ENCODE measurements at places on chromosomes 3 and 15. TPM values are rescaled to one million over a fixed set of nuclear protein-coding genes. Genes with fewer than 3 reads are reported as not detected.
A peak's percentile ranks its signal among the peaks of the same experiment; 100 is the strongest.

DNA sequence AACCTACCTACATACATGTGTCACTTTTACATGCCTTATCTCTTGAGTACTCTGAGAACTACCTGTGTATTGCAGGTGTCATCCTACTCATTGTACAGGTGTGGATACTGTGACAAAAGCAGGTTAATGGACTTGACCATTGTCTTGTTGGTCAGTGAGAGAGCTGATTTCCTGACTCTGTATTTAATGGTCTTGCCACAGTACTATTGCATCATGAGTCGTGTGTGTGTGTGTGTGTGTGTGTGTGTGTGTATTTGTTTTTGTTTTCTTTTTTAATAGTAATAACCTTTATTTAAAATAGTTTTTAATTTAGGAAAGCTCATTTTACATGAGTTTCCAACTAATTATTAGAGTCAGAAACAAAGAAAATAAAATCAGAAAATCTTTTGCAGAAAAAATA, 7.7 kb downstream of the SELENOT start:
- no peak overlapping the region for H3K27ac ChIP-seq
- no peak overlapping the region for H3K4me3 ChIP-seq
- no peak for DNase-seq
- H3K4me1 ChIP-seq, result peaks cover 8% of the 10 kb centered on the region

GRCh38 chr3:105233010-105233409, 133.7 kb upstream of the ALCAM start:
- H3K36me3 ChIP-seq, result no peaks in the 10 kb centered on the region
- H3K4me1 ChIP-seq, result no peaks in the 10 kb centered on the region
- no peak overlapping the region for H3K27ac ChIP-seq

DNA sequence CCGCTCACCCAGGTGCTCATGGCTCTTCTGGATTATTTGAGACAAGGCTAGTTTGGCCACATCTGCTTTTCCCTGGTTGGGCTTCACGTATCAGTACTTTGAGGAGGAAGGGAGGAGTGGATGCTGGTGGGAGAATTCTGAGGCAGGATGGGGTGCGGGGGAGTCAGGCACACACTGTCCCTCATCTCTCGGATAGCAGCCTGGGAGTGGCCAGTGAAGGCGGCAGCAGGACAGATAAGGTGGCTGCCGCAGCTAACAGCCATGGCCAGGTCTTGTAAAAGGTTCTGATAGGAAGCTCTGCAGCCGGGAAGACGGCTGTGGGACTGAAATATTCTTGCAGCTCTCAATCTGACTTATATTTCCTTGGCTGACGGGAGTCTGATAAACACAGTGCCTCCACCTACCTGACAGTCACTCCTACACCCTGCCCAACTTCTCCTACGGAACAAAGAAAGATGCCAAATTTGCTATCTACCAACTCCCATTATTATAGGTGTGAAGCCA, 87.3 kb downstream of the MESD start:
- H3K4me1 ChIP-seq, result no peaks in the 10 kb centered on the region
- H3K4me3 ChIP-seq, result no peak overlapping the region
- DNase-seq, result peak; percentile 86
- H3K36me3 ChIP-seq, result no peaks in the 10 kb centered on the region
- H3K27ac ChIP-seq, result no peak overlapping the region
- H3K27me3 ChIP-seq, result no peaks in the 10 kb centered on the region

GRCh38 chr3:194306771-194307640, 44.1 kb downstream of the CPN2 start:
- DNase-seq, result no peak
- H3K27me3 ChIP-seq, result no peaks in the 10 kb centered on the region
- peaks cover 3% of the 10 kb centered on the region for H3K4me1 ChIP-seq
- no peak overlapping the region for H3K4me3 ChIP-seq

DNA sequence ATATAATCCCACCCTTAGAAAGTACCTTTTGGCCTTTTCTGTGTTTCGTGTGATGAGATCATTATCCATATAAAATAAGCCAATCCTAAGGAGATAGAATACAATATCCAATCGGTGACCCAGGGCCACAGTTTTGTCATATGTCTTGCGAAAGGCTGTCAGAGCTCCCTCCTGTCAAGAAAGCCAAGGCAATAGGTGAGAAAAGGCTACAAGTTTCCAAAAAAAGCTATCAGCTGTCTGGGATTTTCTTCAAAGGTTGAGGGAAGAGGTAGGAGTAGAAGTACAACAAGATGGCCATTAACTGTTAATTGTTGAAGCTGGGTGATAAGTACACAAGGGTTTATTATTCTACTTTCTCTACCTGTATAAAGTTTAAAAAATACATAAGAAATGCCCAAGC, 4.0 kb downstream of the PSMD6 start:
- DNase-seq, result no peak
- H3K36me3 ChIP-seq, result peaks cover 53% of the 10 kb centered on the region
- no peak overlapping the region for H3K4me3 ChIP-seq
- peaks cover 7% of the 10 kb centered on the region for H3K4me1 ChIP-seq

Gene THRB
- total RNA-seq, result 17.2 TPM

DNA sequence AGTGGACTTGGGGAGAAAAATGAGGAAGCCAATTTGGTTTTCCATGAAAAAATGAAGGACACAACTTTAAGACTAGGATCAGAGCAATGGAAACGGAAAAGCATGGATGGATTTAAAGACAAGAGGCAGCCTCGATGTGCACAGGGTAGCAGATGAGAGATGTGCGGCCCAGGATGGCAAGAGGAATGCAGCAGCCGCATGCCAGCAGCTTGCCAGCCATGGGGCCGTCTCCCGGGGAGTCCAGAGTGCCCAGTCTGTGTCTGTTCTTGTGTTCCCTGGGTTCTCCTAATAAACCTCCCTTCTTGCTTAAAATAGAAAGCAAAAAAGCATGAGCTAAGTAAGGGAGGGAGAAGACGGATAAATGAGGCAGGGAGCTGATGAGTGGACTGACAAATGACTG, 68.0 kb upstream of the IQSEC1 start:
- H3K36me3 ChIP-seq, result no peaks in the 10 kb centered on the region
- H3K27ac ChIP-seq, result no peak overlapping the region
- no peaks in the 10 kb centered on the region for H3K27me3 ChIP-seq
- no peak overlapping the region for H3K4me3 ChIP-seq

GRCh38 chr3:59425942-59426341, 376.1 kb upstream of the CFAP20DC start:
- DNase-seq, result no peak
- no peak overlapping the region for H3K4me3 ChIP-seq
- H3K4me1 ChIP-seq, result no peaks in the 10 kb centered on the region
- no peaks in the 10 kb centered on the region for H3K36me3 ChIP-seq

- no peak overlapping the region for H3K27ac ChIP-seq
- no peak overlapping the region for H3K4me3 ChIP-seq
- no peaks in the 10 kb centered on the region for H3K27me3 ChIP-seq
- H3K4me1 ChIP-seq, result no peaks in the 10 kb centered on the region
- DNase-seq, result no peak
Observed at GRCh38 chr15:66622591-66623022, 56.8 kb upstream of the LCTL start.

GRCh38 chr3:133293397-133294110, 106.3 kb upstream of the BFSP2 start:
- H3K4me3 ChIP-seq, result no peak overlapping the region
- H3K4me1 ChIP-seq, result no peaks in the 10 kb centered on the region
- no peak for DNase-seq
- no peak overlapping the region for H3K27ac ChIP-seq
- H3K36me3 ChIP-seq, result no peaks in the 10 kb centered on the region

GRCh38 chr15:80264031-80264430, 12.0 kb upstream of the CTXND1 start:
- H3K36me3 ChIP-seq, result no peaks in the 10 kb centered on the region
- no peak overlapping the region for H3K27ac ChIP-seq
- no peaks in the 10 kb centered on the region for H3K4me1 ChIP-seq
- peak; percentile 62 for DNase-seq

Gene TOPBP1
- total RNA-seq, result 15.2 TPM

Gene CFAP100
- not detected for total RNA-seq

- no peak overlapping the region for H3K27ac ChIP-seq
- no peaks in the 10 kb centered on the region for H3K27me3 ChIP-seq
- no peak overlapping the region for H3K4me3 ChIP-seq
- H3K4me1 ChIP-seq, result no peaks in the 10 kb centered on the region
Observed at GRCh38 chr3:18077128-18077840, 334.9 kb upstream of the TBC1D5 start.

DNA sequence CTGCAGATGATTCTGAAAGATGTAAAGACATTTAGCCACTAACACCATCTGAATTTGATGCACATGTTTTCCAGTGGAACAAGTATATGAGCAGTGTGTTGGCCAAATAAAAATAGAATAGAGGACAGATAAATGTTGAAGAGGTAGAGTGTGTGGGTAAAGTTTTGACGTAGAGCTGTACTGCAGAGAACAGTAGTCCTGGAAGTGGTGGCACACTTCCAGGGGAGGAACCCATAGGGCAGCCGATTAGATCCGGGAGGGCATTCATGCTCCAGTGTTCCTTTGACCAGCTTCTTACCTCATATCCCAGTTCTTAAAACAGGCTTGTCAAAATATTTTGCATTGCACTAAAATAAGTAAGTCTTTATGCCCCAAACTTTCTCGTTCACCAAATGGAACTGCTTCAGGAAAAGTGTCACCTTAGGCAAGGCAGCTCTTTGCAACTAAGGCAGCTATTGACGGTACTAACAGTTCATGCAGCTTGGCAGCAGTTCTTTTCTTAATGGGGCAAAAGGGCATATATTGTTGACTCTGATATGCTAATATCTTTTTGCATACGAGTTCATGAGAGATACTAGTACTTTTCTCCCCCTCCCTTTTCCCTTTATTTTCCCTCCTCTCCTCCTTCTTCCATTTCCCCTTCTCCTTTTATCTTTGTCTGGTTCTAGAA, 429.3 kb upstream of the AZI2 start:
- H3K4me1 ChIP-seq, result no peaks in the 10 kb centered on the region
- no peaks in the 10 kb centered on the region for H3K27me3 ChIP-seq
- H3K36me3 ChIP-seq, result no peaks in the 10 kb centered on the region
- no peak overlapping the region for H3K27ac ChIP-seq
- no peak overlapping the region for H3K4me3 ChIP-seq

GRCh38 chr3:132615881-132616280, 18.8 kb downstream of the ACKR4 start:
- no peaks in the 10 kb centered on the region for H3K27me3 ChIP-seq
- no peak overlapping the region for H3K27ac ChIP-seq
- no peak overlapping the region for H3K4me3 ChIP-seq
- no peak for DNase-seq
- H3K36me3 ChIP-seq, result no peaks in the 10 kb centered on the region

Gene ATP13A5
- total RNA-seq, result not detected

Gene CP
- 72.1 TPM for total RNA-seq

GRCh38 chr15:100201376-100202280, 140.1 kb downstream of the ADAMTS17 start:
- no peak for DNase-seq
- peak overlapping the region; percentile 65 for H3K27ac ChIP-seq
- H3K4me1 ChIP-seq, result peaks cover 13% of the 10 kb centered on the region
- H3K4me3 ChIP-seq, result no peak overlapping the region

Gene MOBP
- 0.16 TPM for total RNA-seq

DNA sequence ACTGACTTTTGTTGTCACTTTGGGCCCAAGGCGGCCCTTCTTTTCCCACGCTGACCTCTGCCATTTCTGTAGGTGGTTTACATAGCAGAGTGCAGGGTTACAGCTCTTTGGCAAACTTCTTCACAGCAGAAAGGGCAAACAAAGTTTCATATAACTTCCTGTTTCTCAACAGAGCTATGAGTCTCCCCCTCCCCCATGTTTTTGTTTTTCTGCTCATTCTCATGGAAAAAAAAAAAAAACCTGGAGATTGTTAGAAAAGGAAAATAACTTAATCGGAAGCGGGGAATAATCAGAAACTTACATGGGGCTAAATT, 342.0 kb upstream of the NR2F2 start:
- no peaks in the 10 kb centered on the region for H3K4me1 ChIP-seq
- no peaks in the 10 kb centered on the region for H3K27me3 ChIP-seq
- peak; percentile 52 for DNase-seq
- H3K4me3 ChIP-seq, result no peak overlapping the region
- no peak overlapping the region for H3K27ac ChIP-seq

GRCh38 chr3:183898028-183898431, 13.3 kb upstream of the PARL start:
- no peak overlapping the region for H3K4me3 ChIP-seq
- no peaks in the 10 kb centered on the region for H3K4me1 ChIP-seq
- H3K27ac ChIP-seq, result no peak overlapping the region
- no peaks in the 10 kb centered on the region for H3K36me3 ChIP-seq
- H3K27me3 ChIP-seq, result no peaks in the 10 kb centered on the region

DNA sequence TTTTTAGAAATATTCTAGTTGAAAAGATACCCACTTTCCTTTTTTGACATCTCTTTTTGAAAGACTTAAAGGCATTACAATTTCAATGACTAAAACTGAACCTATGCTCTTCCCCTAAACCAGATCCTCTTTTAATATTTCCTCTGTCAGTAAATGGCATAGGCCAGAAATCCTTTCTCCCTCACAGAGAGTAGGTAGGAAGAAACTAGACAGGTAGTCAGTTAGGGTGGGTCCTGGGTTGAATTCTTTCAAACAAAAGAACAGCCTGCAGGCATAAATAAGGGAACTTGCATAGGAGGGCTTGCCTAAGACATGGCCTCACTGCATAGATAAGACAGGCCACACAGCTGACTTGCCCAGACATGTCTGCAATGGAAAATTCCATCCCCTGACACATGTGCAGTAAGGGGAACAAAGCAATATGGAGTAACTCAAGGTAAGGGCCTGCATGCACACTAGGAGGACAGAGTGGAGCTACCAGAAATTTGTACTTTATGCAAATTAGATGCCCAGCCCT, 23.1 kb downstream of the PLSCR5 start:
- H3K4me3 ChIP-seq, result no peak overlapping the region
- no peaks in the 10 kb centered on the region for H3K4me1 ChIP-seq
- H3K27me3 ChIP-seq, result no peaks in the 10 kb centered on the region
- no peak for DNase-seq
- H3K27ac ChIP-seq, result no peak overlapping the region

DNA sequence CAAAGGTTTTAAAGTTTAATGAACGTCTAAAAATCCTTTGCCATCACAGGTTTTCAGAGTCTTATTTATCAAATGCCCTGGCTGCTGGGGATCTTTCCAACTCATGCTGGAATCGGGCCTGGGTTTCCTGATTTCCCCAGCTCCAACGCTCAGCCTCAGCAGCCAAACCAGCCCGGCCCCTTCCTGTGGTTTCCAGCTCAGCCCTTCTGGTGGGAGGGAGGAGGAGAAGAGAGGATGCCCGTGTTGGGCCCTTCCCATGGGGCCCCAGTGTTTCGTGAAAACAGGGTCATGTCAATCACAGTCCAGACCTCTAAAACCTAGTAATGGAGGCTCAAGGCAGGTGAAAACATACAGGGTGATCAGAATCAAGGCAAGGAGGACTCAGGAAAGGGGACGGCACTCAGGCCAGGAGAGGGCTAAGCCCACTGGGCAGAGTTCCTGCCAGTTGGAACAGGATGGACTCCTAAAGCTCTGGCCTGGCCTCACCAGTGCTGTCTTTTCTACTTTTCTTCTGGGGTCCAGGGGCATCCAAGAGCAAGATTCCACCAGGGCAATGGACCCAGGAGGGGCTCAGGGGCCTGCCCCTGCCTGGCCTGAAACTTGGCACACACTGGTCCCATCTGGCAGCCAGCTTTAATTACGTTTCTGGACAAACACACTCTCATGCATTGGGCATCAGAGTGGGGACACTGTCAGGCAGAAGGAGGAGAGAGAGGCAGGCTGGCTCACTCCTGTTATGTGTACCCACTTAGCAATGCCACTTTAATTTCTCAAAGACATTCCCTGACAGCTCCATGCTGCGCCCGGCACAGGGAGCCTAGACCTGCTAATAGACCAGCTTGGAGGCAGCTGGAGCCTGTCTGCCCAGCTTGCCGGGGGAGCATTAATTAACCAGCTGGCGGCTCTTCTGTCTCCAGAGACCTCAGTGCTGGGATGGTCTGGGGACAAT, 194.6 kb downstream of the FAM43A start:
- peak; percentile 72 for DNase-seq
- H3K4me3 ChIP-seq, result no peak overlapping the region
- H3K27me3 ChIP-seq, result no peaks in the 10 kb centered on the region
- H3K4me1 ChIP-seq, result no peaks in the 10 kb centered on the region

Gene USP19
- 67.2 TPM for total RNA-seq

Gene MINAR1
- total RNA-seq, result 0.47 TPM

Gene TM4SF4
- total RNA-seq, result 0.94 TPM

Gene INSYN1
- 4.2 TPM for total RNA-seq

All from kidney (tissue), 22 donors.